Naive thymus-derived CD4-positive, alpha-beta T cell (primary cell): ENCODE measurements at places on chromosomes 1 and 21. TPM values are rescaled to one million over a fixed set of nuclear protein-coding genes. Genes with fewer than 3 reads are reported as not detected.

GRCh38 chr1:167472752-167473521 is 45.4 kb downstream of the CD247 start:
- DNase-seq: no peak

DNA sequence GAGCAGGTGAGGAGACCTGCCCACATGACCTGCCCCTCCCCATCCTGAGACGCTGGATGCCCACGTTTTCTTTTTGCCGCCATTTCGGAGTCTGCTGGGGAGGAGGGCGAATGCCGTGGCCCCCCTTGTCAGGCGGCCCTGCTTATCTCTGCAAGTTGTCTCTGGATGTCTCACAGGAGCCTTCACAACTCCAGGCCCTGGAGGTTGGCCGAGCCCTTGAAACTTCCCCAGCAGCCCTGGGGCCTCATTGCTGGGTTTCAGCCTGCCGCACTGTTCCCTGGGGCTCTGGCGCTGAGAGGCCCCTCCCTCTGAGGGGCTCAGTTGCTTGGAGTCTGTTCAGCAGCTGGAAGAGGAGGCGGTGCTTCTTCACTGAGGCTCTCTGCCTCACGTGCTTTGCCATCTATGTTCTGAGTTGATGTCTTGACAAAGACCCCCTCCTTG is 29.8 kb upstream of the ZBTB21 start:
- no peak for DNase-seq

- peak; percentile 47 for DNase-seq
These were observed 66.6 kb upstream of the TIAM1 start for GRCh38 chr21:31410499-31411131.

- DNase-seq: no peak
These were observed 61.0 kb downstream of the RUNX1 start for GRCh38 chr21:34988139-34988538.

GRCh38 chr1:167022384-167022783 is 33.3 kb downstream of the MAEL start:
- no peak for DNase-seq

- DNase-seq: no peak
These were observed 45.6 kb downstream of the ASTN1 start for GRCh38 chr1:177118901-177119300.

GRCh38 chr1:109623601-109624161 is 4.0 kb downstream of the AMPD2 start:
- DNase-seq: no peak

GRCh38 chr1:51843948-51844347 is 34.6 kb downstream of the NRDC start:
- DNase-seq: no peak

DNA sequence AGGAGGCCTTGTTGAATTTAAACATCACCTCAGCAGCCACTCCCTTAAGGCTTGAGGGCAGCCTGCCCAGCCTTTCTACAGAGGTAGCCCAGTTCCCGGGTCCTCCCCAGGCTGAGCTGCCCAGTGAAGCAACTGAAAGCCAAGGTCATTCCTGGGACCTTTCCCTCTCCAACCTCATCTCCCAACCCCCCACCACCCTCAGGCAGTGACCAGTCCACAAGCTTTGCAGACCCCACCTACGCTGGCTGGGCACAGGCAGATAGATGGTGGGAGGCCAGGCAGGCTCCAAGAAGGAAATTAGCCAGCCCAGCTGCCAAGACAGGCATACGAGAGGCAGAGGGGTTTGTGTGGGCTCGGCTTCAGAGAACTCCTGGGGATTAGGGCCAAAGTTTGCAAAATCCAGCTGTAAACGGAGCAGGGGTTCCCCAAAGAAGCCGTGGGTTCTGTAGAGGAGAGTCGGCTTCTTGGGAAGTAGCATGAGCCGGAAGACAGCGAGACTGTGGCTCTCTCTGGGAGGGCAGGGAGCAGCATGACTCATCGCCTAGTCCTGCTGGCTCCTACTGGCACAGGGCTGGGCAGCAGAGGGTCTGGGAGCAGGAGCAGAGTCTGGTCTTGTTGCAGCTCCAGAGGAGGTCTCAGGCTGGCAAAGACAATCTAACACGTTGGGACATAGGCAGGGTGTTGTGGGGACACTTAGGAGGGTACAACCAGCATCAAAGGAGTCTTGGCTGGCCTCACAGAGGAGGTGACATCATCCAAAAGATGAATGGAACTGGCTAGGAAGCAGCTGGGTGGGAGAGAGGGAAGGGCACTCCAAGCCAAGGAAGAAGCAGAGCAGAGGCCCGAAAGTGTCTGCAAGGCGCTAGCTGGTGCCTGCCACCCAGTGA is 2.8 kb upstream of the ZC3H12A start:
- DNase-seq: no peak

DNA sequence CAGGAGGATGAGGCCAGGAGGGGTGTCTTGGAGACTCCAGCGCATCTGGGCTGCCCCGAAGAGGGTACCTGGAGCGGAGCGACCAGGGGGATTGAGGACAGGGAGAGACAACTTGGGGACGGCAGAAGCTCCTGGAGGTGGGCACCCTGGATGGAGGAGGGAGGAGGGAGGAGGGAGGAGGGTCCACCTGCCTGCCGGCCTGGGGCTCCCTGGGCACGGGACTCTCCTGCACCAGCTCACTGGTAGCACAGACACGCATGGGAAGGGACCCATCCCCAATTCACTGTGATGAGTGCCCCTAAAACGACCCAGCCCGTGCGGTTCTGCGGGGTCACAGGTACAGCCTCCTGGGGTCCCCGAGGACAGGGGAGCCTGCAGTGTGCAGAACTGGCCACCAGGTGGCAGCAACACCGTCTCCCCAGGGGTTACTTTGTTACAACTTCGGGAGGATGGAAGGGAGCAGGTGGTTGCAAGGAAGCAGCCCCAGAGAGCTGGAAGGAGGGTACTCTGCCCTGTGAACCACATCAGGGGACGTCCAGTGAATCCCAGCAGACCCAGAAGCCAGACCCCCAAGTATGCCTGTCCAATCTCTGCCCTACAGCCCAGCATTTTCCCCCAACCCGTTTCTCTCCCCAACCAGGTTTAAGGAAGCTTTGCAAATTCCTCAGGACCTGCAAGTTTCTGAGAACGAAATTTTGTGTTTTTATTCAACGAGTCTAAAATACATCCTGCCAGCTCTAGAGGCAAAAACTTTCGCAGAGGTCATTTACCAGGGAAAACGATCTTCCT is 482.4 kb downstream of the NPHP4 start:
- DNase-seq: peak; percentile 71

DNA sequence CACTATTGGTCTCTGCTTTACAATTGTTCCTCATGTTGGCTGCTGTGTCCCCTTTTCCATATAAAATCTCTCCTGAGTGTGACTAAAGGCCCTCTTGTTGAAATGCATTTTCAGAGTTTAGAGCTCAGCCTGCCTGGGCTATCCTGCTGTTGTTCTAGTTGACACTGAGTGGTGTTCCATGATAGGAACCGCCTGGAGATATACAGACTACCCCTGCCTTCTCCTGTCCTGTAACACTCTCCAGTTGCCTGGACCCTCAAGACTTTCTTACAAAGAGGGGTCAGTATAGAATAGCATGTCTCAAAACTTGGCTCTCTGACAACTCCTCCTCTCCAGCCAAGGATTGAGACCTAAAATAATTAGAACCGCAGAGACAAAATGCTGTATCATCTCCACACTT is 152.0 kb upstream of the POU3F1 start:
- no peak for DNase-seq

GRCh38 chr21:42848932-42849758 is 30.2 kb downstream of the WDR4 start:
- no peak for DNase-seq

Gene NCAM2
- total RNA-seq: not detected

Gene WNT9A
- total RNA-seq: 0.29 and 0.38 TPM in 2 replicates

Gene CLCA1
- not detected for total RNA-seq

Gene CD58
- 18.8 TPM for total RNA-seq
